Daoy (cell line): ENCODE measurements at places on chromosomes 7 and 10.

DNA sequence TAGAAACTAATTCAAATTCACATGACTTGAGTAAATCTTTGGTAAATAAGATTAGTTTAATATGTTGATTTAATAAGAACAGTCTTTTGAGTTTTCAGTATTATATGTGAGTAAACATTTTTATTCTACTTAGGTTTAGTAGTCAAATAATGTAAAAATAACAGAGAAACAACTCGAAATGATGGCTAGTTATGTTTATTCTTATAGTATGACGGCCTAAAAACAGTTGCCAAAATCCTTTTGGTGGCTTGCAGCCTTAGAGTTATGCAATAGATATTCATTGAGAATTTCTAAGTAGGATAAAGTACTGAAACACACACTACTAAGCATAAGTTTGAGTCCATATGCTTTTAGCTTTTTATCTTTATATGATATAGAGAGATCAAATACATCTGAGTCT lies 184.8 kb downstream of the GNAI1 start:
- DNase-seq = no peak

DNA sequence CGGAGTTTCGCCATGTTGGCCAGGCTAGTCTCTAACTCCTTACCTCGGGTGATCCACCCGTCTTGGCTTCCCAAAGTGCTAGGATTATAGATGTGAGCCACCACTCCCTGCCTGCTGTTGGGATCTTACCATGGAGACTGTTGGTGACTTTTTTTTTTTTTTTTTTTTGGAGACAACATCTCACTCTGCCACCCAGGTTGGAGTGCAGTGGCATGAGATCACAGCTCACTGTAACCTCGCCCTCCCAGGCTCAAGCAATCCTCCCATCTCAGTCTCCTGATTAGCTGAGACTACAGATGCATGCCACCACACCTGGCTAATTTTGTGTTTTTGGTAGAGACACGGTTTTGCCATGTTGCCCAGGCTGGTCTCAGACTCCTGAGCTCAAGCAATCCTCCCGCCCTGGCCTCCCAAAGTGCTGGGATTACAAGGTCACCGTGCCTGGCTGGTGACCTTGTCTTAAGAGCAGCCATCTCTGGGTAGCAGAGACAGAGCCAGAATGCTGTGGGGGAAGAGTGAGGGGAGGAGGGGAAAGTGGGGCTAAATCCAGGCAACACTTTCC lies 25.7 kb upstream of the ASCC1 start:
- no peak for DNase-seq

- DNase-seq = no peak
Observed at GRCh38 chr7:151339651-151340382, 1.8 kb upstream of the NUB1 start.

- peak; percentile 80 for DNase-seq
Observed at GRCh38 chr7:41292487-41292886, 410.4 kb downstream of the INHBA start.

DNA sequence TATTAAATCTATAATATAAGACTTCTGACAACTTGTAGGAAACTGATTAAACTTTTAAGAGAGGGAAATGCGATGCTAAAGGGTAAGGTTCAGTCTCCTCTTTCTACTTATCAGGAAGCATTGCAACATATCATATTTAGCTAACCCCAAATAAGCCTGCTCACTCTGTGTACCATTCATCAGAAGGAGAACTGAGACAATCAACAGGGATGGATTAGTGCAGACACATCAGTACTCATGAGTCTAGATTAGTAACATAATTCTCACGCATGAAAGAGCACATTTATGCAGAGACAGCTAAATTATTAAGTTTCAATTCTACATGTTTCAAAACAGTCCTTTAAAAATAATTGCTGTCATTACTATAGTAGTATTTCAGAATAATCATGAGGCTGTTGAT lies 354.2 kb upstream of the ZWINT start:
- no peak for DNase-seq

DNA sequence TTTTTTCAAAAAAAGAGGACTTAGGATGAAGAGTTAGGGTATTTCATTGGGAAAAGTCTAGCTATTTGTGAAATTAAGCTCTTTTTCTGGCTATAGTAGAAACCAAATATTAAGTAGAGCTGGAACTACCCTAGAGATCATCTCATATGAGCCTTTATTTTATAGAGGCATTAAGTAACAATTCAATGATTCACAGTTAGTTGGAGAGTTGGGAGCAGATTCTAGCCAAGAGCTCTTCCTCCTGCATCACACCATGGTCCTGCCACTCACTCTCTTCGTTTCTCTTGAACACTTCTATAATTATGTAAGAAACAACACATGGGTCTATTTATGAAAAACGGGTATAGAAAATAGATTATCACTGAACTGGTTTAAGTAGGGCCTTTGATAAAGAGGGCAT lies 76.1 kb upstream of the ANK3 start:
- DNase-seq = no peak

DNA sequence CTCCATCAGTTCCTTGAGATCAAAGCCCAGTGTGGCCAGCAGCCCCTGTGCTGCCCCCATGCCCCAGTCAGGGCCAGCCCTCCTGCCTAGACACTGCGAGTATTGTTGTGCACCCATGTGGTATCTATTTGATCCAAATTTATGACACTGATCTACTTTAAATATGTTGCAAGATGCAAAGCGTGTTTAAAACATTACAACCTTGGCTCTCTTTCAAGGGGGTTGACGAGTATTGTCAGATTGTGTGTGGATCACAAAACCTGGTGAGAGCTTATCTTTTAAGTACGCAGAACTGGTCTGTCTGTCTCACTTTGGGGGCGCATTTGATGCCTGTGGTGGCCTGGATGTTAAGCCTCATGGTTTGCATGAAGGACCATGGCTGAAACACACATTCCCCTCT lies 108.9 kb downstream of the COL13A1 start:
- no peak for DNase-seq

- no peak for DNase-seq
Observed at GRCh38 chr7:30846378-30846777, 65.3 kb upstream of the AQP1 start.

GRCh38 chr7:5404421-5404826 lies 19.2 kb downstream of the TNRC18 start:
- no peak for DNase-seq

- no peak for DNase-seq
Observed at GRCh38 chr7:21980926-21981500, 35.3 kb upstream of the CDCA7L start.

DNA sequence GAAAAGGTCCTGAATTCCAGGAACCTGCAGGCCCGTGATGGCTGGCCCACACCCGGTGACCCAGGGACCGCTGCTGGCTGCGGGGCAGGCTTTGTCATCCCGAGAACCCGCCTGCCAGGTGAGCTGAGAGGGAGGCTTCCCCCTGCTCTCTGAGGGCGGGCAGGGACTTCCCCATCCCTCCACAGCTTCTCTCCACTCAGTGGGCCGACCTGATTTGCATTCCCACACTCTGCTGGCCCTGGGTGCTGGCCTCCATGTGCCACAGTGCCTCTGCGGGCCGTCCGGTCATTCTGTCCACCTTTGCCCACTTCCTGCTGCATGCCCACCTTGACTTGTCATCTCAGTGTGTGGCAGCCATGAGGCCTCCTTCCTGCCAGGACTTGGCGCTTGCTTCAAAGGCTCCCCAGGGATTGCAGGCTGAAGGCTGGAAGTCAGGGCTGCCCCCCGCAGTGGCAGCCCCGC lies 35.3 kb downstream of the PALD1 start:
- DNase-seq = peak; percentile 43

GRCh38 chr10:132120734-132121510 lies 55.2 kb downstream of the JAKMIP3 start:
- no peak for DNase-seq

DNA sequence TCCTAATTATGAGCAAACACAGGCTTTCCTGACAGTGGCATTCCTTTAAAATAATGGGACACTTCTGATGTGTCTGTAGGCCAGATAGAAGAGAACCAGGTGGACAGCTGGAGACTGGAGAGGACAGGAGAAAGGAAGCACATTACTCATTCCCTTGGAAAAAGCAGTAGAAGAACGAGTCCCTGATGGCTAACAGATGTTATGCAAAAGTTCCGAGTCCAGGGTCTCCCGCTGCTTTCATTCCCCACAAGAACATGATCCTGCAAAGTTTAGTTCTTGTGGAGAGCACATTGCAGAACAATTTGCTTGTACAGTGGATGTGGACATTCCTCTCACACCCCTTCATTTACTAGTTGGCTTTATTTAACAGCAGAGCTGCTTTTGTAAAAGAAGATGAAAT lies 137.6 kb downstream of the GPAM start:
- DNase-seq = no peak

- DNase-seq = peak; percentile 41
Observed at GRCh38 chr7:65832281-65832680, 40.6 kb upstream of the VKORC1L1 start.

DNA sequence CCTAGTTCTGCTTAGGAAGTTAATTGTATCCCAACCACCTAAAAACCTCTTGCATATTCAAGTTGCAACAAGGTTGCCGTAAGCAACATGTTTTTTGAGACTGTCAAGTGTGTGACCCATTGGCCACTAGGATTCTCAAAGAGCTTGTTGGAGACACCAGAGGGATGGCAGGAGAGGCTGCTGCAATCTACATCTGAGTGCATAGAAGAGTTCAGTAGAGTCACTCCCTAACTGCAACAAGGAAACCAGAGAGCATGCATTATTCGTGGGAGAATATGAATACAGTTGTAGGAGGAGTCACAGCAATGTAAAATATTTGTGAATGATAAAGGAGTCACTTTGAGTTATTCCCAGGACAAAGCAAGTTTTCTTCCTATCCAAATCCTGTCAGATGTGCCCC lies 538.6 kb downstream of the TNS3 start:
- no peak for DNase-seq

DNA sequence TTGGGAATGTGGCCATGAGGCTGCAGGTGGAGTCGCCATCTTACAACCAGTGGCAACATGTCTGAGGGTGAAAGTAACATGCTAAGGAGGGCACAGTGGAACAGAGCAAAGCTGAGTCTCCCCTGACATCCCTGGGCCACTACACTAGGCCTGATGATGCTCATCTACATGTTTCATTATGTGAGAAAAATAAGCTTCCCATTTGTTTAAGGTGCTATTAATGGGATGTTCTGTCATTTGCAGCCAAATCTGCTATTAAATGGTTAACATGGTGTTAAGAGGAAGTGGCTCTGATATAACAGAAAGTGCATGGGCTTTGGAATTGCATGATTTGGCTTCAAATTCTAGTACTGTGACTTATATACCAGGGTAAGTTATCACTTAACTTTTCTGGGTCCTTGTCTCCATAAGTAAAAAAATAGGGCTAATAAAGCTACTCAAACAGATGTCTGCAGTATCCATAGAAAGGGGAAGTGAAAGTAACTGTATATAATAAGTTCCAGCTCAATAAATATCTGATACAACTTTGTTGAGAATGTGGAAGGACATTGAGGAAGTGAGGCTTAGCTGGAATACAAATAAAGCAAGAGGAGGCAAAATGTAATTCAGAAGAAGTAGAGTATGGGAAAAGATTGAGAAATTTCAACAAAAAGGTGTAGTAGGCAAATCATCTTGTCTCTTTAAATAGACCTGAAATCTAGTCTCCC lies 158.9 kb downstream of the RTKN2 start:
- DNase-seq = no peak

GRCh38 chr7:102914585-102914984 lies 1.8 kb downstream of the LRRC17 start:
- peak; percentile 97 for DNase-seq

DNA sequence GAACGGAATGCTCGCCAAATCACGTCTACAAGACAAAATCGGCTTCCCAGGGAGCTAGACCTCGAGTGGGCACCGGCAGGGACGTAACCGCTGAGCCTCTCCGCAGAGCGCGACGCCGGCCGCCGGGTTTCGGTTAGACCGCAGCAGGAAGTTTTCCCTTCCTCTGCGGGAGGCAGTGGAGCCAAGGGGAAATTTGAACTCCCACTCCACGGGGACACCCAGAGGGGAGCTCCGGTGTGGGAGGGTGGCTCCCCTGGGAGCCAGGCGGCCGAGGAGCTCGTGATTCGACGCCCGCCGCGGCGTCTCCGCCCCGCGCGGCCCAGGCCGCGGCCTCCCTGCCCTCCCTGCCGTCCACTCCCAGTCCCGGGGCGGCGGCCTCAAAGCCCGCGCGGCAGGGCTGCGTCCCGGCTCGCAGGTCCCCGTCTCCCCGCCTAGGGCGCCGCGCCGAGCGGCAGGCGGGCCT lies 426 bp downstream of the SYPL1 start:
- no peak for DNase-seq

DNA sequence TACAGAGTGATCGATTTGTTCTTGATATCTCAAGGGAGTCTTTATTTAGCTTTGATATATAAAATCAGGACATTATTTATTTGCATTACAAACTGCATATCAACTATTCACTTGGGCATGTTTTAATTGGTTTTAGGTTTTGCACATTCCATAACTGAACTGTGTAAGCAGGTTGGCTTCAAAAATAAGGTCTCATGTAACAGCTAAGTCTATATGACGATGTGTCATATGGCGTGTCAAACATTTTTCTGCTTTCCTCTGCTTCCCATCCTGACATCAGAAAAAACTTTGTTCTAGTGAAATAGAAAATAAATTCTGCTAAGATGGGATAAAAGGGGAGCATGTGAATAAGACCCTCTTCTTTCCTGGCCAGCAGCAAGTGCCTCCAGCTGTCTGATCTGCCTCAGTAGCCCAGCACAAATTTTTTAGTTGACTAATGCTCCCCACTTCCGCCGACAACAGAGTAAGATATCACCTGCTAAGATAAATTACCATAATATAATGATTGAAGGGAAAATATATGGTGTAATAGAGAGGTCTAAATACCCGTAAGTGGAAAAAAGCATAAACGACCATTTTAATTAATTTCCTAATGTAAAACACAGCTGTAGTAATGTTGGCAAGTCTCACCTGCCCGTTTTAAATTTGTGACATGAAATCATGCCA lies 180.5 kb downstream of the TAX1BP1 start:
- peak; percentile 31 for DNase-seq

GRCh38 chr7:30553141-30553540 lies 41.5 kb upstream of the GARS1 start:
- no peak for DNase-seq

DNA sequence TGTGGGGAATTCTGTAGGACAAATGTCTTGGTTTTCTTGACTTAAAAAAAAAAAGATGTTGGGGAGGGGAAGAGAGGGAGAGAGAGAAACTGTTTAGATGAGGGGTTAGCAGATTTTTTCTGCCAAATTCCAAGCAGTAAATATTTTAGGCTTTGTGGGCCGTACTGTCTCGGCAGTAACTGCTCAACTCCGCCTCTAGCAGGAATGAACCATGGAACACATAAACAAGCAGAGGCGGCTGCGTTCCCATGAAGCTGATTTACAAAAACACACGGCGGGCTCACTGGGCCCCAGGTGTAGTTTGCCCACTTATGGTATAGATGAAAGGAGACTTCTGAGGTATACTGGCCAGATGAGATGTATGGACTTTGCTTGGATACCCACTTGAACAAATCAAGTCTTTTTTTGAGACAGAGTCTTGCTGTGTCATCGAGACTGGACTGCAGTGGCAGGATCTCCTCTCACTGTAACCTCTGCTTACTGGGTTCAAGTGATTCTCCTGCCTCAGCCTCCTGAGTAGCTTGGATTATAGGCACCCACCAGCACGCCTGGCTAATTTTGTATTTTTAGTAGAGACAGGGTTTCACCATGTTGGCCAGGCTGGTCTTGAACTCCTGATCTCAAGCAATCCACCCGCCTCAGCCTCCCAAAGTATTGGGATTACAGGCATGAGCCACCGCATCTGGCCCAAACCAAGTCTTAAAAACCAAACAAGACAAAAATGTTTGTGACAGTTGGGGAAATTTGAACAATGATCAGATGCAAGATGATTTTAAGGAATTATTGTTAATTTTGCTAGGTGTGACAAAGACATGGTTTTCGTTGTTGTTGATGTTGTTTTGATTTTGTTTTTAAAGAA lies 9.7 kb upstream of the ADAMTS14 start:
- DNase-seq = no peak

- peak; percentile 53 for DNase-seq
Observed at GRCh38 chr7:150824379-150825177, 24.0 kb downstream of the TMEM176A start.
